NCI-H510A (cell line): ENCODE measurements at places on chromosomes 16 and 17.

DNA sequence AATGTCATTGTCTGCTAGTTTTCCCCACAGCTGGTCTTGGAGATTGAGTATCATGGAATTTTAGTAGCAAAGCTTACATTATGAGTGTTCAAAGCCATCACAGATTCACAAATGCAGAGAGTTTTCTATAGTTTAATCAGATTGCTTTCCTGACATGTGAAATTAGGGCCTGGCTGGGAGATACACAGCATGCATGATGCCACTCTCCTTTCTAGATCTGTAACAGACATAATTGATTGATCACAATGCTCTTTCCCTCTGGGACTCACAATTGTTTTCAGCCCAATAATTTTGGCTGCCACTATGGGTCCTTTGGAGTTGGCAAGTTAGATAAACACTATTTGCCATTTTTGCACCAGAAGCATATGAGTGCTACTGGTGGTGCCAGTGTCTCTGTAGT lies 132.5 kb downstream of the SPACA3 start:
- DNase-seq = no peak

DNA sequence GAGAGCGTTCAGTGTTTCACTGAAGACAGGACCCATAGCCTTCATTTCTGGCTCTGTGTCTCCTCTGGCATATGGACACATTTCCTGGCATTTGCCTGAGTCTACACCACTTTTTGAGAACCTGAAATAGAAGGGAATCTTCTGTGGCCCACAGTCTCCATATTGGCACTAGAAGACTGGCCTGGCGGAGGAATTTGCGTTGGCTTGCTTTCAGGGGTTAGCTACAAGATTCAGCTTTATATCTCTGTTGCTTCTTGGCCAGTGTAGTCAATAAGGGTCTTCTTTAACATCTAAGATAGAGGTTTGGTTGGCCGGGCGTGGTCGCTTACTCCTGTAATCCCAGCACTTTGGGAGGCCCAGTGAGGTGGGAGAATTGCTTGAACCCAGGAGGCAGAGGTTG lies 12.8 kb upstream of the CLEC18C start:
- no peak for DNase-seq

DNA sequence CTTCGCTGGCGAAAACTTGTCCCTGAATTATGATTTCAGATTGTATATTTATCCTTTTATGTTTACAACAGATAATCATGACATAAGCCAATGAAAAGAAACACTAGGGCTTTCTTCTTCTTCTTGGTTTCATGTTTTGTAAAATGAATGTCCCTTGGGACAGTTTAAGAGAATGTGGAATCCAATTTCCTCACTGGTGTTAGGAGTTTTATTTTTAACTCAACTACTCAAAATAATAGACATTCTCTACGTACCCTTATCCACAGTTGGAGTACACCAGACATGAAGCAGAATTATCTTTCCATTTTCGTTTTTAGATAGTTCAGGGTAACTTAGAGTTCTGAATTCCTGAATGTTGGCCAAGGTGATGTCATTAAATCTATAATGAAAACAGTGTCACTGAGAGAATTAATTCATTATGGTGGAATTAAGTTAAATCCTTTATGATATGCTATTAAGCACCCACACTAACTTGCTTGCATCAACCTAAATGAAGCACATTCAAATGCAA lies 43.4 kb downstream of the IRX6 start:
- DNase-seq = no peak

DNA sequence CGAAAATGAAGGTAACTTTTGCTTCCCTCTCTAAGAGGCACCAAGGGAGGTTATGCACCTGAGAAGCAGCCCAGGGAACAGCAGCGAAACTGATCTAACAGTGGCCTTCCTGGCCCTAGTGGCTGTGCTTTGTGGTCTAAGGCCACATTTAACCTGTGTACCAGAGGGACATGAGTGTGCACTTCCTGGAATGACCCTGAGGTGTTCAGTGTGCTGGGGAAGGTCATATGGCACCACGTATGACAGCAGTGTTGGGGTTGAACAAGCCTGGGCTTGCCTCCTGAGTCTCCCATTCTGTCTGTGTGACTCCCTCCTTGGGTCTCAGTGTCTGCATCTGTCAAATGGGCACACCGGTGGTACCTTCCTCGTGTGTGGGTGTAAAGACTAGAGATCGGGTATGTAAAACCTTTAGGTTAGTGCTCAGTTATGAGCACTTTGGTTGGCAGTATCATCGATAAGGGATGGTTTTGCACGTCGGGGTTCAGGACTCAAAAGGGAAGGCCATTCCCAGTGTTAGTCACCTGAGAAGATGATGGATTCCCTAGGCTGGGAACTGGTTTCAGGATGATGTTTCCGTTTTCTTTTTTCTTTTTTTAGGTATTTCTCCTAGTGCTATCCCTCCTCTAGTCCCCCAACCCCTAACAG lies 31.9 kb downstream of the PLCG2 start:
- DNase-seq = no peak

GRCh38 chr17:47715669-47716325 lies 17.2 kb upstream of the TBX21 start:
- DNase-seq = no peak

GRCh38 chr16:11183035-11183812 lies 72.8 kb downstream of the SOCS1 start:
- DNase-seq = no peak

GRCh38 chr17:64532409-64532808 lies 25.6 kb downstream of the CEP95 start:
- no peak for DNase-seq

- DNase-seq = no peak
Observed at GRCh38 chr17:34799751-34800150, 161.5 kb downstream of the CCT6B start.

GRCh38 chr16:66933776-66934137 lies 445 bp downstream of the CIAO2B start:
- no peak for DNase-seq

DNA sequence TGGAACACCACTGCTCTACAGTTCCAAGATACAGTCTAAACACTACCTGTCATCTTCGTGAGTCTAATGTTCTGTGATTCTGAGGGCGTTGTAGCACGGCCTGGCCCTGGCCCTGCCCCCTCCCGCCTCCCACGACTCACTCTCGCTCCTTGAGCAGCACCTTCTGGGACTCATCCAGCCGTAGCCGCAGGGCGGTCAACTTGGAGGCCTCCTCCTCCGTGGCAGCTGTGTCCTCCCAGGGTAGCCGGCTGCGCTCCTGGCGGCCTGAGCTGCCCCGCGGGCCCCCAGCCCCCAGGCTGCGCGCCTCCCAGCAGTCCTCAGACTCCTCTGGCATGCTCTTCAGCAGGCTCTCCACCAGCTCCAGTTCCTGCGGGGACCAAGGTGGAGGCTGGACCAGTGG lies 10.6 kb downstream of the CCDC102A start:
- DNase-seq = no peak

GRCh38 chr17:74875977-74876593 lies 3.3 kb upstream of the FDXR start:
- DNase-seq = no peak

- no peak for DNase-seq
Observed at GRCh38 chr16:85934210-85934609, 35.2 kb downstream of the IRF8 start.

DNA sequence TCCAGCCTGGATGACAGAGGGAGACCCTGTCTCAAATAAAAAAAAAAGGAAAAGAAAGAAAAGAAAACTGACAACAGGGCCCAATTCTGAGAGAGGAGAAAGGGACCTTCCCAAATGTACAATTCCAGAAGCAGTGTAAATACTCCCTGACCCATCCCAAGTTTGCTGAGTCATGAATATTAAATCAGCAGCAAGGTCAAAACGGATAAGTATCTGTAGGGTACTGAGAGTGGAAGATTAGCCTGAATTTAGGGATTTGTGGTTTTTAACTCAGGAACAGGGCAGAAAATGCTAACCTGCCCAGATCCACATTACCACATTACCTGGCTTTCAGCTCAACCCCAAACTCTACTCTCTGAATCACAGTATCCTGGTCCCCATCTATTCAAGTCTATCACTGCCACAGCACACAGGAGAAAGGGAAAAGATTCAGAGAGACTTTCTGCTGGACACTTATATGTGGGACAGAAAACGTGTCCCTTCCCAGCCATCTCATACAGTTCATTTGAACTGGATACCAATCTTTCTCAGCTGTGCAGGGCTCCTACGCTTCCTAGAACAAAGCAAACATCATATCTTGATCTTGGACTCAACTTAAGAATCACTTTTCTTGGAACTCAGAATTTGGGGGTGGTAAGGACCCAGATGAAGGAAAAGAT lies 2.9 kb downstream of the FXR2 start:
- DNase-seq = no peak

DNA sequence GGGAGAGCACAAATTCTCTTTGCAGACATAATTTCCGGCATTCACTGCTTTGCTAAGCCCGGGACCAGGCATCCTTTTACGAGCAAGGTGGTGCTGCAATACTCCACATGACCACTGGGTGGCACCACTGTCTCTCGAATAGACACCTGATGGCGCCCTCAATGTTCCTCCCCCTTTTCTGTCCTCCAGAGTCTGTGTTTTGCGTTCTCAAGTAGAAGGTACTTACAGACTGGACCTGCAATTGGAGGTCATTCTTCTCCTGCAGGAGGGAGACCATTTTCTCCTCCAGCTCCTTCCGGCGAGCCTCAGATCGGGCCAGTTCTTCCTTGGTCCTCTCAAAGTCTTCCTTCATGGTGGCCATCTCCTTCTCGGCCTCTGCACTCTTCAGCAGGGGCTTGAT lies 45.2 kb downstream of the MYH13 start:
- no peak for DNase-seq

DNA sequence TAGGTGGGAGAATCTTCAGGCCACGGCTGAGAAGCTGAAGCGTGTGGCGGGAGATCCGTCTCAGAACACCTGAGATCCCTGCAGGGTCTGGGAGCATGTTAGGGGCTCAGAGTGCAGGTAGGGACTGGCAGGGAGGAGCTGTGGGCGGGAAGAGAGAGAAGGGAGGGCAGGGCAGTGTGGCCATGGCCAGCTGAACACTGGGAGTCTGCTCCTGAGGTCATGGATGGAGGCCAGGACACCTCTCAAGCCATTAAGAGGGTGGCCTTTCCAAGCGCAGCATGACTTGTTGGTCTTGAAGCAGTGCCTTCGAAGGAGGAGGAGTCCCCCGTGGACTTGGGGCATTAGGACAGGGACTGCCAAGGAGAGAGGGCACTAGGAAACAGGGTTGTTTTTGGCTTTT lies 23.7 kb downstream of the NAA60 start:
- DNase-seq = no peak

DNA sequence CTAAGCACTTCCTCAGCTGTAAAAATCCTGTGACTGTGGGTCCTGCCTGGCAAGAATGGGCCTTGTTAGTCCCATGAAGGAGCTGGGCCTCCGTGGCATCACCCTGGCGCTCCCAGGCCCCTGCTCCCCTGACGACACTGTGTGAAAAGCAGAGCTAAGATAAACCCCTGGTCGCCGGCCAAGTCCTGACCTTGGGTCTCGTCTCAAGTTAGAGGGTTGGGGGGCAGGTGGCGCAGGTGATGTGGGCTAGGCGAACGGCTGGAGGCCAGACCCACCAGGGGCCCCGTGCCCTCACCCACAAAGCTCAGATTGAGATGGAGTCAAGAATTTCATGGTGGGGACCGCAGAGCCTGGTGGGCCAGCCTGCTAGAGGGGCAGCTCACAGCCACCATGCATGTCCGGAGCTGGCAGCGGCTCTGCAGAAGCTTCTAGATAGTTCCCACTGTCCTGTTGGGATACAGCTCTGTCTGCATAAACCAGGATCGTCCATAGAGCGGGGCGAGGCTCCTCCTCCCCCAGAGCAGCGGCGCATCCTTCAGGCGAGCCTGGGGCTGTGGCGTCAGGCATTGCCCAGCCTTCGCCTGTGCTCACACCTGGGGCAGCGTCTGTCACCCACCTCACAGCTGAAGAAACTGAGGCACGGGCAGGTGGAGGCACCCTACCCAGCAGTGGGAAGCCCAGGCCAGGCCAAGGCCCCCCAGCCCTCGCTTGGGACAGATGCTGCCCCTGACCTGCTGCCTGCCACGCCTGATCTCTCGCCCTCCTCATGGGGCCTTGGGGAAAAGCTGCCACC lies 12.0 kb downstream of the CYBC1 start:
- no peak for DNase-seq

DNA sequence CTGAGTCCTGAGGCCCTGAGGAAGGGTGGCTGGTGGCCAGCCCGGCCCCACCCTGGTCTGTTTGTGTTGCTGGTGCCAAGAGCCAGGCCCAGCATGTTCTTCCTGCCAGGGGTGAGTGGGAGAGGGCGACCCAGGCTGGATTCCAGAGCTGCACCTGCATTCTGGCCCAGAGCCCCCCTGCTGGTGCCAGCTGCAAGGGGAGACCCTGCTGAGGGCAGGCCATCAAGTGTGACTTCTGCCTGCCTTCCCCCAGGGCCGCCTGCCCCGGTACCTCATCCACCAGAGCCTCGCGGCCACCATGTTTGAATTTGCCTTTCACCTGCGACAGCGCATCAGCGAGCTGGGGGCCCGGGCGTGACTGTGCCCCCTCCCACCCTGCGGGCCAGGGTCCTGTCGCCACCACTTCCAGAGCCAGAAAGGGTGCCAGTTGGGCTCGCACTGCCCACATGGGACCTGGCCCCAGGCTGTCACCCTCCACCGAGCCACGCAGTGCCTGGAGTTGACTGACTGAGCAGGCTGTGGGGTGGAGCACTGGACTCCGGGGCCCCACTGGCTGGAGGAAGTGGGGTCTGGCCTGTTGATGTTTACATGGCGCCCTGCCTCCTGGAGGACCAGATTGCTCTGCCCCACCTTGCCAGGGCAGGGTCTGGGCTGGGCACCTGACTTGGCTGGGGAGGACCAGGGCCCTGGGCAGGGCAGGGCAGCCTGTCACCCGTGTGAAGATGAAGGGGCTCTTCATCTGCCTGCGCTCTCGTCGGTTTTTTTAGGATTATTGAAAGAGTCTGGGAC lies 2.4 kb upstream of the TCAP start:
- no peak for DNase-seq

GRCh38 chr17:50099003-50099402 lies 3.9 kb downstream of the PDK2 start:
- DNase-seq = no peak

DNA sequence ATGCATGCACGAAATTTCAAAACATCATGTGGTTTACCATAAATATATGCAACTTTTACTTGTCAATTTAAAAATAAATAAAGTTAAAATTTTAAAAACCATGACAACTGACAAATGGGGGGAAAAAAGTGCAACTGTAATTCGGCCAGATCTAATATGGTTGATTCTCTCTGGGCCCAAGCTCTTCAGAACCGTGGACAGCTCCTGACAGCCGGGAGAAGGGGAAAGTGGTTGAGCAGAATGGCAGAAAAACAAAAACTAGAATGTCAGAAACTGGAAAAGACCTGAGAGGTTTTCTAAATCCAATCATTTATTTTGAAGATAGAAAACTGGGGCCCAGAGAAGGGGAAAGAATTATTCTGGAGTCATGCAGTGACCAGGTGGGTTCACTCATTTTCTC lies 126.6 kb downstream of the TMEM132E start:
- DNase-seq = no peak

- no peak for DNase-seq
Observed at GRCh38 chr16:52350031-52350642, 196.8 kb downstream of the TOX3 start.

DNA sequence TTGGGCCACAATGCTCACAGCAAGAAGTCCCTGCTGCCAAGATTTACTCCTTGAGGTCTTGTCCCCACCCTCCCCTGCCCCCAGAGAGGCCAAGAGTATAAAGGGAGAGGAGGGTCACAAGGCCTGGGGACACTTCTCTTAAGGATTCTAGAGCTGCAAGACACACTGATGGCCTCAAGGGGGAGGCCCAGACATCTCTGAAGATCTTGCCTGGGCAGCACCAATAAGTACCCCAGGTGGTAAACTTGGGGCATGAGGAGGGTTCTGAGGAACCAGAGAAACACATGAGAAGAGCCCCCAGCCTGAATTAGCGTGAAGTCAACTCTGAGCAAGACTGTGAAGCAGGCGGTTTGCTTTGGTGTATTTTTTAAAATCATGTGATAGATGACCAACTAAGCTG lies 26.8 kb upstream of the MTMR4 start:
- no peak for DNase-seq
